ENCODE measurements at places on chromosomes 2 and 18.

DNA sequence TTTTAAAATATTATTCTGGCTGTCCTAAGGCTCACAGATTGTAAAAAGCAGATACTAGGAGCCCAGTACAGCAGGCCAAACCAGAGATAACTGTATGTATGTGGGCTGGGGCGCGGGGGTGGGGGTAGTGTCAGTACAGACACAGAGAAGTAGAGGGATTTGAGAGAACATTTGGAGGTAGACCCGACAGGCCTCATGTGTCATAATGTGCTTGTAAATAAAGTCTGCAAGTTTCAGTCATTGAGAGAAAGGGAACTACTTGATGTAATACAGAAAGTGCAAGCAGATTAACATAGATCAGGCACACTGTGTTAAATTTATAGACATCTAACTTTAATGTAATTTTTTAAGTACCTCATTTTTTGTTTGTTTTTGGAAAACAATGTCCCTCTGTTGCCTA is 7.4 kb upstream of the POLI start:
- no peak for DNase-seq

DNA sequence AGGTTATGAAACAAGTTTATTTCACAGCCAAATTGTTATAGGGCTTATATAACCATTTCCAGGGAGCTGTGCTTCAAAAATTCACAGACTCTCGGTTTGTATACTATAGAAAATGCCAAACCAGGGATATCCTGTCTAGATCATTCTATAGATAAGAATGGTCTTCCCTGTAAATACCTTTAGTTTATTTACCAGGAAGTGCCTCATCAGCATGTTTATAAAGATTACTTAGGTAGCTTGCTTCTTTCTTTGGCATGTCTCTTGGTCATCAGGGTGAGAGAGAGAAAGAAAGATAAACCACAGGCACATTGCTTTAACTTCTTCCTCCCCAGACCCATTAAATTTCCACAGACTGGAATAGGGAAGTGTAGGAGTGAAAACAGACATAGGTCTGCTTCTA is 439.4 kb downstream of the SPAG16 start:
- DNase-seq = no peak

GRCh38 chr2:205715831-205716525 is 33.7 kb downstream of the NRP2 start:
- DNase-seq = no peak

DNA sequence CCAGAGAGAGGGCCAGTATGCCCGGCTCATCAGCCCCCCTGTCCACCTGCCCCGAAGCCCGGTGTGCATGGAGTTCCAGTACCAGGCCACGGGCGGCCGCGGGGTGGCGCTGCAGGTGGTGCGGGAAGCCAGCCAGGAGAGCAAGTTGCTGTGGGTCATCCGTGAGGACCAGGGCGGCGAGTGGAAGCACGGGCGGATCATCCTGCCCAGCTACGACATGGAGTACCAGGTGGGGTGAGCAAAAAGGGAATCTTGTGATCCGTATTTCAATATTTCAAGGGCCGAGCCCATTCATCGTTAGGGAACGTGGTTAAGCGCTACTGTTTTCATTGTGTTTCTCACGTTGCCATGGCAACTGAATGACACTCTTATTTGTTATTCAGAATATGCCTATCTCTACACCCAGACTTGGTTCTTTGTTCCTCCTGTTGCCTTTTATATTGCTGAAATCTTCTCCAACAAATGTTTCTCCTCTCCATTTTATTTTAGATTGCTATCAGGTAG is 81.5 kb downstream of the NRP2 start:
- DNase-seq = peak; percentile 81

- DNase-seq = no peak
Observed at GRCh38 chr18:37392648-37393047, 172.9 kb downstream of the CELF4 start.

DNA sequence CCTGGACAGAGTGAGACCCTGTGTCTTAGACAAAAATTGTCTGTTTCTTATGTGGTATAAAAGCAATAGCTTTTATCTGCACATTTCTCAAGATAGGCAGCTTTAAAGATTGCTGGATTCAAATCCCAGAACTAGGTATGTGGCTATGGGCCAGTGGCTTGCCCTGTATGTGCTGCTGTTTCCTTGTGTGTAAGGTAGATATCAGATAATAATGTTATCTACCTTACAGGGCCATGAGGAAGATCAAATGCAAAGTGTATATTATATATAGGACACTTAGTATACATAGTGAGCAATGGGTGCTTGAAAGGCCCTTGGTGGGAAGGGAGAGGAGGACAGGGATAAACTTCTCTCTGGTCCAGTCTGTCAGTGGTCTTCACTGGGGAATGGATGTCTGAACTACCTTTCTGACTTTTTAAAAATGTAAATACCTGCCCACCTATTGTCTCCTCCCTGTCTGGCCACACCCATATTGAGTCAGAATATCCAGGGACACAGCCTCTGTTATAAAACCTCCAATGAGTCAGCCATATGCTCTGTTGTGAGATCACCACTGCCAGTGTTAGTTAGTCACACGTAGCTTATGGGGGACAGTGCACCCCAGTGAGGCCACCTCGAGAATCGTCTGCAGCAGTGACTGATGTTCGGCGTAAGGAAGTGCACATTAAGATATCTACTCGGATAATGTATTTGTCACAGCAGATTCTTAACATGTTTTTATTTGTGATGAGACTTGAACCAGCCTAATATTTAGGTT is 383.4 kb downstream of the PTPRM start:
- DNase-seq = no peak

DNA sequence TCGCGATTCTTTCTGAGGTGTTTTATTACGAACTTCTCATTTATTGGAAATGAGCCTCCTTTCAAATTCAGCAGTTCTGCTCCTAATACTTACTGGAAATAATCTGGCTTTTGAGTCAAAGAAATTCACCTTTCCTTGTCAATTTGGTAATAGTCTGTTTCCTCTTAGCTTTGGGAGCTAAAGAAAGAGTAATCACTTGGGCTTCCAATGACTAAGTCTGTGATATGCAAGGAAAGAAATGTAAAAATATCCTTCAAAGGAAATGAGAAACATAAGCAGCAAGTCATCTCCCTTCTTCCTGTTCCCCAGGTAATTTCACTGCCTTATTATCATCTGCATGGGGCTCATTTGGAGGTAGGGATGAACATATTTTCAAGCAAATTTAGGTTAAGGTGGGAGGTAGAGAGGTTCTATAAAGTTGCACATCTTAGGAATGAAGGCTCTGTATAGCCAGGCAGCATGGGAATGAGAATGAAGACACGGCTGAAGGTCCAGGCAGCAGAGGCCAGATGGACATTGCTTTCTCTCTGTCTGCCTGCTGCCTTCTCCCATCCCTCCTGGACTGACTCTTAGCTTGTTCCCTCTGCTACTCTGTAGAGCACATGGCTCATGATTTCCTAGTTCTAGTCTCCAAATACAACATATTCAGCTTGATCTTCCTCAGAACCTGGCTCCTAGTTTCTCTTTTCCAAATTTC is 1.0 kb downstream of the SPP2 start:
- no peak for DNase-seq

DNA sequence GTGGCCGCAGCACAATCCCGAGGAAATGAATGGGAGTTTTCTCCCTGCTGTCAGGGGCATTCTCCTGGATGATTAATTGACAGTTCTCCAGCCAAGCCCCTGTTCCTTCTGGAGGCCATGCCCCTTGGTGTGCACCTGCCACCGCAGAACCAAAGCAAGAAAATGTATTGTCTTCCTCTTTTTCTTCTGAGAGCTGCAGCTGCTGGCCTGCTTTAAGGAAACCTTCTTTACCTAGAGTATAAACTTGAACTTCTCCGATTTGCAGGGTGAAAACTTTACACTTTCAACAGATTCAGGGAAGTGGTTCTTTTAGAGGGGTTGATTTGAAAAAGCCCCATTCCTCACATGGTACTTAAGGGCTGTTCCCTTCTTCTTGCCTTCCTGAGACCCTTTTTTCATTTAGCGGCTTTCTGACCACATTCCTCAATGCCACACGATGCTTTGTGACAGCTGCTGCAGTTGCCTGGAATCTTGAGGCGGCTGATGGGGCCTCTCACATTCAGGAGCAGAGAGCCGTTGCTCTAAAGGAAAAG is 402.8 kb downstream of the TXNL1 start:
- DNase-seq = no peak

- DNase-seq = no peak
Observed at GRCh38 chr2:46812361-46813019, 103.1 kb downstream of the MCFD2 start.

- no peak for DNase-seq
Observed at GRCh38 chr2:72236445-72237067, 88.9 kb upstream of the CYP26B1 start.

DNA sequence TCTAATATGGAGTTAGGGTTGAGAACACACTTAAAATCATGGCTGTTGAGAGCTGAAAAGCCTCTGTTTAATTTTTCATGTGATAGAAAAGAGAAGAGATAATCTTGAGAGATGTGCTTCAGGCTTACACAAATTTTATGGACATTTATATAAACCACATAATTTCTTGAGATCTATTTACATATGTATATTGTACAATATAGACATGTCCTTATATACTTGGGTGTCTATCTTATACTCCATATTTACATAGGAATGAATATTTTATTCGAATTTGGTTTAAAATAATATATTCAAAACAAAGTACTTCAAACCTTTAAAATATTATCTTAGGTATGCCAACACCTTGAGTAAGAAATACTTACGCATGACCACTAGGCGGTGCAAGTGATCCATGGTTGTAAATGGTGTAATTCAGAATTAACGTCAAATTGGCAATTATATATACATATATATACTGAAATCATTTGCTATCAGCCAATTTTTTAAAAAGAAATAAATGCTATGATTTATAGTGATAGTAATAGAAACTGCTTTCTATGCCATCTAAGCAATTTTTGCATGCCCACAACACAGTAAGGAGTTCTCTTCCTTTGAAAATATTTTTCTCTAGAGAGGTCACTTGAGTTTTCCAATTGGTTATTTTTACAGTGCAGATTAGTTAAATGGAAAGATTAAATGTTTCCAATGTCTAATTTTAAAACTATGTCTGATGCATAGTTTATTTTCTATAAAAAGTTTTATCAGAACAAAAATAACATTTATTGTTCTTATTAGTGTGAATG is 37.6 kb upstream of the SPAG16 start:
- DNase-seq = peak; percentile 40

- DNase-seq = no peak
Observed at GRCh38 chr18:49342690-49343089, 117.8 kb downstream of the DYM start.

GRCh38 chr2:99336804-99337112 is 431 bp upstream of the EIF5B start:
- DNase-seq = no peak

DNA sequence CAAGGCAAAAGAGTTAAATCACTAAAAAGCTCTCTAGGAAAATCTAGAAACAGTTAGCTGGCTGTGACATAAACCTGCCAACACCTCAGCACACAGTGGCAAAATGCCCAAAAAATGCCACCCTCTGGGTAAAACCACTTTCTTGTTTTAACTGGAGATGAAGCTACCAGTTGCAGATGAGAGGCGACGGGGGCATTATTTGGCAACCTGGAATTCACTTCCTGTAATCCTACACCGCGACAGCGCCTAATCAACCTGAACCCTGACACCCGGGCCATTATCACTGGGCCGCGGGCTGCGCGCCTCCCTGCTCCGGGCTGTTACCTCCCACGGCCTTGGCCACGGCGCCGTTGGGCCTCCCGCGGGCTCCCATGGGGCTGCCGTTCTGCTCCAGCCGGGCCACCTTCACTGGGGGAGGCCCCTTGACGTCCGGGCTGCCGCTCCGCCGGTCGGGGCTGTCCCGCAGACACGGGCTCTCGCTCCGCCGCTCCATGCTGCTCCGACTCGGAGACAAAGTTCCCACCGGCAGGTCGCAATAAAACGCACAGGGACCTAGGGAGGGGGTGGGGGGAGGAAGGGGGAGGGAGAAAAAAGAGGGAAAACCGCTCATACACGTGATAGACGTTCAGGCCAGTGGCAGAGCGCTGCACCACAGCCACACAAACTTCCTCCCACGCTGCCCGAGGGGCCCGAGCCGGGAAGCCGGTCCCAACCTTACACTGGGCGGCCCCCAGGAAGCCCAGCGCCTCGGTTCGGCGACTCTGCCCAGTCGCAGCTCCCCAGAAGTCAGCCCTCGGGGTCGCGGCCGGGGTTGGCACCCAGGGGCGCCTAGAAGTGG is 2.0 kb downstream of the SATB2 start:
- peak; percentile 68 for DNase-seq

- DNase-seq = peak; percentile 53
Observed at GRCh38 chr2:113282747-113283533, 4.2 kb upstream of the PAX8 start.

DNA sequence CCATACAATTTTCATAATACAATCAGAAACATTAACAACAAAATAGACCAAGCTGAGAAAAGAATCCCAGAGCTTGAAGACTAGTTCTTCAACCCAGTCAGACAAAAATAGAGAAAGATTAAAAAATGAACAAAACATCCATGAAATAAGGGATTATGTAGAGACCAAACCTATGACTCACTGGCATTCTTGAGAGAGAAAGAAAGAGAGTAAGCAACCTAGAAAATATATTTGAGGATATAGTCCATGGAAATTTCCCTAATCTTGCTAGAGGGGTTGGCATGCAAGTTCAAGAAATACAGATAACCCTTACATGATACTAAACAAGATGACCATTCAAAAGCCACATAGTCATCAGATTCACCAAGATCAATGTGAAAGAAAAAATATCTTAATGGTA is 281.7 kb downstream of the CCDC85A start:
- DNase-seq = no peak

All from HAP-1 (cell line).